ENCODE measurements at places on chromosomes 3 and 15.

GRCh38 chr3:150036780-150037179 lies 66.1 kb upstream of the PFN2 start:
- DNase-seq: no peak

DNA sequence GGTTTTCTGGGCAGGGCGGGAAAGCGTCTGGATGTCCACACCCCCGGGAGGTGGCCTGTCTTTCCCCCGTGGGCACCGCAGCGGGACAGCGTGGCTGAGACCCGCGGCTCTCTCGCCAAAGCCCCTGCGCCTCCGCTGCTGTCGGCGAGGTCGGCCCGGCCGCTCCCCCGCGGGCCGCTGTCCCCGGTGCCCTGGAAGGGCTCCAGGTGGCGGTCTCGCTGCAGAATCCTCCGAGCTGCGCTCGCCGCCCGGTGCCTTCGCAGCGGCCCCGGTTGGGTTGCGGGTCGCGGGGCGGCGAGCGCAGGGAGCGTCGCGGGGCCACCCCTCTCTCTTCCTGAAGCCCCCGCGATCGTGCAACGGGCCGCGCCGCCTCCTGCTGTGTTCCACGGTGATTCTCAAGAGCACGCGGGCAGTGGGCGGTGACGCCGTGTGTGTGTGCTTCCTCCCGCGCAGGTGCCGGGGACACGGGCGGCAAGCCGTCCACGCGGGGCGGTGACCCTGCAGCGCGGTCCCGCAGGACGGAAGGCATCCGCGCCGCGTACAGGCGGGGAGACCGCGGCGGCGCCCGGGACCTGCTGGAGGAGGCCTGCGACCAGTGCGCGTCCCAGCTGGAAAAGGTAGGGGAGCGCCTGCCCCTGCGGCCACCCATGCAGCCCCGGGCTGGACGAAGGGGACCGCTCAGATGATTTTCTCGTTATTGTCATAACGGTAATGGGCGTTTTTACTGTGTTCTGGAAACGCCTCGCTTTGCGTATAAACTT lies 54.4 kb downstream of the LRRK1 start:
- no peak for DNase-seq

GRCh38 chr15:96334705-96335410 lies 4.4 kb downstream of the NR2F2 start:
- DNase-seq: no peak

DNA sequence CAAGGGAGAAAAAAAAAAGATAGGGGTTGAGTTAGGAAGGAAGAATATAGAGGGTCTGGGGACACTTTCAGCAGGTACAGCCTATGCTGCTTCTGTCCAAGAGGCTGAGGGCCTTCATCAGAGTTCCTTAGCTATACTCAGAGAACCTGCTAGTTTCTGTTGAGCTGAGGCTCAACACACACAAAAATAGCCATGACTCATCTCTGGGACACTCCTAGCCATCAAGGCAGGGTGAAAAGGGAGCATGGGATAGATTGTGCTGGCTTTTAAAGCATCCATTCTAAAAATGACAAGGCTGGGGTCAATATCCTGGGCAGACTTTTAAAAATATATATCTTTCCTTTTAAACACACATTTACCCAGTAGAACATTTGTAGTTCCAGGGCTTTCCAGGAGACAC lies 2.8 kb upstream of the RTP2 start:
- no peak for DNase-seq

GRCh38 chr3:167874671-167875372 lies 139.3 kb downstream of the SERPINI1 start:
- no peak for DNase-seq

DNA sequence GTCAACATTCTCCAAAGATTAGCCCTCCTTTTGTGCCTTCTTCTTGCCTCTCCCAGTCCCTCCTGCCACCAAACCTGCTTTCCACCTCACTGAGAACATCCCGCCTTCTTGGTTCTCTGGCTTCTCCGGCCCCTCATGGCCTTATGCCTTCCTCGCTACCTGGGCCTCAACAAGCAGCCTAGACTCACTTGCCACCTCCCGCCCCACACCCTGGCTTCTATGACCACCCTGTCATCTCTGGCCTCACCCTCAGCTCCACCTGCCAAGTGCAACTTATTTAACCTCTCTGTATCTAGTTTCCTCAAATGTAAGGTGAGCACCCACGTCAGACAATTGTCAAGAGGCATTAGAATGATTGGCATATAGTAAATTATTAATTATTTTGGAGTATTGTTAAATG lies 68.8 kb upstream of the MEX3B start:
- DNase-seq: no peak

GRCh38 chr3:125443923-125444322 lies 68.8 kb upstream of the ZNF148 start:
- no peak for DNase-seq

GRCh38 chr3:99851955-99852354 lies 34.3 kb downstream of the CMSS1 start:
- DNase-seq: no peak

DNA sequence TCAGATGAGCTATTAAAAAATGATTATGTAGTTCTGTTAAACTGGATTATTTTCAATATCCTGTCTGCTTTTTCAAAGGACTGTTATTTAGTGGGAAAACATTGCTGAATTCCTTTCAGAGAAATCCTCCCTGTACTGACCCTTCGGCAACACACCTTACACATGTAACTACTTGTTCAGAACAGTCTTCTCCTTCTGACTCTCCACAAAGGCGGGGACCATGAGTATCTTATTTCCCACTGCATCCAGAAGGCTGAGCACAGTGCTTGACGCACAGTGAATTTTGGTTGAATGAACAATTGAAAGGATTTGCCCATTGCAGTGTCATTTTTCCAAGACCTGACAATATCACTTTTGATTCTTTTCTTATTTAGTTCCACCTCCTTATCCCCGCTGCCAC lies 23.1 kb upstream of the CFAP161 start:
- no peak for DNase-seq

- no peak for DNase-seq
Measured at GRCh38 chr15:50117431-50118027, 1.5 kb downstream of the ATP8B4 start.

DNA sequence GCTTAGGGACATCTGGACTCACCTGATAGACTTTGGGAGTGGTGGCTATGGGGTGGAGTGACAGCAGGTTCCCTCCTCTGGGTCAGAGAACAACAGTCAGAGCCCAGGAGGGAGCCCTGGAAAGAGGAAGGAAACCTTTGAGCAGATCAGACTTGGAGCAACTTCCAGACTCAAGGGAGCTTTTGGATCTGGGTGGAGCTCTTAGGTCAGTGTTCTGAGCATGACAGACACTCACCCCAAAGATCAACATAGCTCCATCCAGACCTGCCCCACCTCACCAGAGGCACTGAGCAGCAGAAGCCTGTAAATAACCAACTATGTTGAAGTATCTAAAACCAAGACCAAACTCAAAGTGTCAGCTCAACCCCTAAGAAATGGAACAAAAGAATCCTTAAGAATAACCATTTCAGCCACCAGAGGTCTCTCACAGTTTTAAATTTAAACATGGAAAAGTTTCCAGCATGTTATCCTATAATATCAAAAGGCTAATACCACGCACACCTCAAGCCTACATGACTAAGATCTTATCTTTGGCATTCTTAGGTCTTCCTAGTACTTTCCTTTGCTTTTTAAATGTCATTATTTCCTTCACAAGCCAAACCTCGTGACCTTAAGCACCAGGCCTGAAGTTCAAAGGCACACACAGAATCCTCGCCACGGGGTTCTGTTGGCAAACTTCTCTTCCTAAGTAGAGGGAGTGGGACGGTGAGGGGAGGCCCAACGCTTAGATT lies 56.4 kb downstream of the UMPS start:
- DNase-seq: no peak

- no peak for DNase-seq
Measured at GRCh38 chr3:192063570-192063969, 602.6 kb downstream of the PYDC2 start.

DNA sequence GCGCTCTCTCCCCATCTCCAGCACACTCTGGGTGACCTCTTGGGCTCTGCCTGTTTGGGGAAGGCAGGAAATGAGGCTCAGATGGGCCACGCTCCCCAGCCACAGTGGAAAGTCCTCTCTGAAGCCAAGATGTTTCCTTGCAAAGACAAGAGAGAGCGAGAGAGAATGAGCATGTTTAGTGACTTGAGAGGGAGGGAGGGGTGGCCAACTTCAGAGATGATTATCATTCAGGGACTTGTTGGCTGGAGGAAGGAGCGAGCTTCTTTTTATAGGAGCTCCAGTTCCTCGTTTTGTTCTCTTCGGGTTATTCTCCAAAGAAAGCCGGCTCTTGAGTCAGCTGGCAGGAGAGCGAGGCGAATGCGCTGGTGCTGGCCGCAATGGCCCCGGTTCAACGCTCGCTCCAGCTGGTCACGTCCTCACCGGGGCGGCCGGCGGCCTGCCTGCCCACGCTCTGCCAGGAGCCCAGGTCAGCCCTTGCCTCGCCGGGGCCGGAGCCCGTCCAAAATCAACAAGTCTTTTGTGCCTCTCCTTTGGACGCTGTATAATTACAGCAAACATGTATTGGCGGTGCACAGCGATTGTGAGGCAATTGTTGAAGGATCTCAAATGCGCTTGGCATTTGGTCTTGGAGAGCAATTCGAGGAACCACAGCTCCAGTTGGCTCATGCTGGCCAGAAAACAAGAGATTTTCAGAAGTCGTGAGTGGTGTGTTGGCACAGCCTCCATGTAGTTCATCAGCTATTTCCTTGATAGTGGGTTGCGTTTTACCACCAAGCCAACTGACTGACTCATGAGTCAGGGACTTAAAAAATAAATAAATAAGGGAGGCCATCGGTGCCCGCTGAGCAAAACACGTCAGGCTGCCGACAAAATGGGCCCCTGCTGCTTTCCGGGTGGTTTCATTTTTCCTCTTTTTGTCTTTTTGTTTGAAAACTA lies 288.6 kb downstream of the UACA start:
- DNase-seq: no peak

DNA sequence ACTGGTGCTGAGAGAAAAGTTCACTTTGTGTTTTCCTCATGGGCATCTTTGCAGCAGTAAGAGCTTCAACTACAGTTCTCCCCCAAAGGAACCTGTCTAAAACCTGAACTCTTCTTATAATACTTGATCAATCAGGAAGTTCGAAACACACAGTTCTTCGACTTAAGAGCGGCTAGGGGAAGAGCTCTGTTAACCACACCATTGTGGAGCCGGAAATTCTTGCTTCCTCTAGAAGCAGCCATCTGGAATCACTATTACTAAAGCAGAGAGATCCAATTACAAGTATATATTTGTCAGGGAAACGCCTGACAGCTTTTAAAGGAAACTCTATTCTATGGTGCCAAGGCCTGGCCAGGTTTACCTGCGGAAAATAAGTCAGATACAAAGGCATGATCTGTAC lies 337.3 kb upstream of the CBLB start:
- DNase-seq: no peak

DNA sequence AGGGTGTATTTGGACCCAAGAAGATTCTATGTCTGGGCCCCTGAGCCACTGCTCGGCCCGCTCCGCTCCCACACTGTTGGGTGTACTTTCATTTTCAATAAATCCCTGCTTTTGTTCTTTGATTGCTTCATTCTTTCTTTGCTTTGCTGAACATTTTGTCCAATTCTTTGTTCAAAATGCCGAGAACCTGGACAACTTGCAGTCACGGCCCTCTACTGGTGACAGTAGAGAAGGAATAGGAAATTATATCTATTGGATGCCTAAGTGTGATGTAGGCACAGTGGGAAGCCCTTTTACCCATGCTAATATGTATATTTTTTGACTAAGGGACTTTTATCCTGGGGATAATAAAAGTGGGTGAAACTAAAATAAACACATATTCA lies 340.8 kb downstream of the LRRC3B start:
- no peak for DNase-seq

- no peak for DNase-seq
Measured at GRCh38 chr3:81666502-81667121, 94.8 kb downstream of the GBE1 start.

- DNase-seq: no peak
Measured at GRCh38 chr3:133712017-133712416, 34.2 kb upstream of the TF start.

DNA sequence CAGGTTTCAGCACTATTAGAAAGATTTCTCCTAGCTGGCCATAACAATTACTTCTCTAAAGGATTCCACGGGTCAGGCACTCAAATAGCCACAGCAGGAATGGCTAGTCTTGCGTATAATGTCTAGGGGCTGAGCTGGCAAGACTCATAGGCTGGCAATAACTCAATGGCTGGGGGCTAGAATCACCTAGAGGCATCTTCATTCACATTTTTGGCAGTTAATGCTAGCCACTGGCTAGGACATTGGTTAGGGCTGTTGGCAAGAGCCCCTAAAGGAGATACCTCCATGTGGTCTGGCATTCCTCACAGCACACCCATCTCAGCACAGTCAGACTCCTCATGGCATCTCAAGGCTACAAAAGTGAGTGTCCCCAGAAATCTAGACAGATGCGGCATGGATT lies 6.2 kb downstream of the SUSD5 start:
- no peak for DNase-seq

DNA sequence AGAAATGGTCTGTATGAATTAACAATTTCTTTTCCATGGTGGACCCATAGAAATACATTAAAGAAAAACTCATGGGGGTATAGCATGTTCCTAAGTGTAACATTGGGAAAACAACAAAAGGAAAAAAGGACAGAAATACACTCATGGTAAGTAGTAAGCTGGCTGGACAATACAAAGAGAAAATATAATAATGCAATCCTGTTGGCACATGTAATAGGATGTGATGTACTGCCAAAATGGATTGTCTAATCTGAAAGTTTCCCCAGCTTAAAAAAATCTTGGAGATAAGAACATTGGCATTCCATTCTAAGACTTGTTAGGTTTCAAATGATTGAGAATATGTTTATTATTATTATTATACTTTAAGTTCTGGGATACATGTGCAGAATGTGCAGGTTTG lies 128.1 kb downstream of the MBNL1 start:
- DNase-seq: no peak

GRCh38 chr15:85482894-85483293 lies 102.5 kb downstream of the AKAP13 start:
- no peak for DNase-seq

GRCh38 chr3:129793319-129793718 lies 100.2 kb downstream of the TMCC1 start:
- no peak for DNase-seq

- no peak for DNase-seq
Measured at GRCh38 chr3:39519554-39520288, 52.2 kb downstream of the MOBP start.

- DNase-seq: no peak
Measured at GRCh38 chr3:8348076-8348475, 153.5 kb upstream of the LMCD1 start.

Data from activated T-helper 1 cell treated with anti-CD3 and anti-CD28 coated beads, Interleukin-2, amount 50 U/mL, for 16 hours (primary cell).